Breast epithelium (tissue), 4 donors: ENCODE measurements at places on chromosomes 12 and 14. TPM values are rescaled to one million over a fixed set of nuclear protein-coding genes. Genes with fewer than 3 reads are reported as not detected.

Gene SVOP
- not detected for total RNA-seq

GRCh38 chr12:55501601-55502000 lies 9.4 kb downstream of the OR6C68 start:
- no peak for DNase-seq

Gene SAMD15
- 0.32 TPM for total RNA-seq

Gene FKBP3
- 25.8 TPM for total RNA-seq

Gene CACNA1C
- total RNA-seq, result 2.6 TPM

GRCh38 chr12:23600919-23601318 lies 348.6 kb downstream of the SOX5 start:
- DNase-seq, result no peak

Gene SLC48A1
- total RNA-seq, result 30.6 TPM

Gene PRB2
- total RNA-seq, result not detected

Gene CD27
- 2.6 TPM for total RNA-seq

GRCh38 chr12:8970432-8970831 lies 18.9 kb upstream of the KLRG1 start:
- DNase-seq, result no peak

DNA sequence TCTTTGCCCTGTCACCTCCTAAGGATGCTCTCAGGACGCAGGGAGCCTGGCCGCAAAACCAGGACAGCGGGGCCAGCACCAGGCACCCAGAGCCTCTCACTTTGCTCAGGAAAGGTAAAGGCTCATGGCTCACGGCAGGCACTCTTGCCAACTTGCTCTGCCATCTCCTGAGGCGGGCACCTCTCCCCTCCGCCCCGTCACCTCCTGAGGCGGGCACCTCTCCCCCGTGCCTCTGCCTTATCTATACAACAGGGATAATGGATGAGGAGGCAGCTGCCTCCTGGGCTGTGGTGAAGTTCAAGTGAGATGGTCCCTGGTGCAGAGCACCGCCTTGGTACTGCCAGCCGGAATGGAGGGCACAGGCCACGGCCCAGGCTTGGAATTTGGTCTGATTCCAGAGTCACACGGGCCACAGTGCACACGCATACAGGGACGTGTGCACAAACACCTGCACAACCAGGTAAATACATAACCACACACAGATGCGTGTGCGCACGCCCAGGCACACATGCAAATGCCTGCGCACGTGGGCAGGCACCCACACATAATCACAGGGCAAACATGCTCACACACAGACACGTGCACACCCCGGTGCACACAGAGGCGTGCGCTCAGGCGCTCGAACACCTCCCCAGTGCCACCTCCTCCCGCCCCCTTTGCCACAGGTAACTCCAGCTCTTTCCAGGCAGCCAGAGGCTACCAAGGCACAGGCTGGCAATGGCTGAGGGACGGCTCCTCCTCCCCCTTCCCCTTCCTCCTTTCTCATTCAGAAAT lies 11.6 kb downstream of the DEGS2 start:
- no peak for DNase-seq

Gene NGB
- total RNA-seq, result not detected

DNA sequence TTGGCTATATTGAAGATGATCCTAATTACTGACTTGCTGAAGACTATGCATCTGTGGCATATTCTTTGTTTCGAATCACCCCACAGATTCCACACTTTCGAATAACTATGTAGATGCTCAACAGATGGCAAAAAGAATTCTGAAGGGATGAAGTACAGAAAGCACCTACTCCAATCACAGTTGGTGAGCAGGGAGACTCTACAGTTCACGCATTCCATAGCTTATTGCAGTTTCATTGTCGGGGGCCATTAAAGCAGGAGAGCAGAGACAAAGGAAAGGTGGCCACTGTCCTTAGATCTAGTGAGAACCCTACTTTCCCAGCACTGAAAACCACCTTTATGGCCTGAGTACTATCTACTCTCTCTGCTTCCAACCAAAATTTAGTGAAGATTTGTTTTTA lies 191.9 kb downstream of the STXBP6 start:
- DNase-seq, result no peak

- no peak for DNase-seq
Observed at GRCh38 chr14:89425931-89426330, 8.9 kb upstream of the FOXN3 start.

DNA sequence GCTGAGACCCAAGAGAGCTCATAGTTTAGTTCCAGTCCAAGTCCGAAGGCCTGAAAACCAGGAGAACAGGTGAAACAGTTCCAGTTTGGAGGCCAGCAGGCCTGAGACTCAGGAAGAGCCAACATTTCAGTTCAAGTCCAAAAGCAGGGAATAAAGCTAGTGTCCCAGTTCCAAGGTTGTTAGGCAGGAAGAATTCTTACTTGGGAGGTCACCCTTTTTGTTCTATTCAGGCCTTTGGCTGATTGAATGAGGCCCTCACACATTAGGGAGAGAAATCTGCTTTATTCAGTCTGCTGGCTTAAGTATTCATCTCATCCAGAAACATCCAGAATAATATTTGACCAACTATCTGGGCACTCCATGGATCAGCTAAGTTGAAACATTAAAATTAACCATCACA lies 294.6 kb downstream of the PCNX1 start:
- no peak for DNase-seq

DNA sequence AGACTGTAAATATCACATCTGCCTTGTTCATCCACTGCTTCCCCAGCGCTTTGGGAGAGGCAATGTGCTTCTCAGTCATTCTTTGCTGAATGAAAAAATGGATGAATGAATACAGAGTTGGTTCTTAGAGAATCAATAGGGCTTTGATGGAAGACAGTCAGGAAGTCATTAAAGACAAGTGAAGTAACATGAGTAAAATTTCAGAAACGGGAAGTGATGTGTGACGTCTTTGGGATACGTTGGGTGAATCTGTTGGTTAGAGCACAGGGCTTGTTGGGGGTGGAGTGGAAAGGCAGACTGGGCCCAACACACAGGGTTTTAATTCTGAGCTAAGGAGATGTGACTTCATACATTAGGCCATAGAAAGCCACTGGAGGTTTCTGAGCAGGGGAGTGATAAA lies 39.0 kb upstream of the NRXN3 start:
- DNase-seq, result no peak

Gene FOXG1
- not detected for total RNA-seq

- DNase-seq, result no peak
Observed at GRCh38 chr12:105355752-105356151, 25.3 kb downstream of the C12orf75 start.
